ENCODE measurements at places on chromosomes 6 and 20. TPM values are rescaled to one million over a fixed set of nuclear protein-coding genes. Genes with fewer than 3 reads are reported as not detected.
A peak's percentile ranks its signal among the peaks of the same experiment; 100 is the strongest.

GRCh38 chr6:49839957-49840356, 26.4 kb downstream of the CRISP1 start:
- no peak for DNase-seq

DNA sequence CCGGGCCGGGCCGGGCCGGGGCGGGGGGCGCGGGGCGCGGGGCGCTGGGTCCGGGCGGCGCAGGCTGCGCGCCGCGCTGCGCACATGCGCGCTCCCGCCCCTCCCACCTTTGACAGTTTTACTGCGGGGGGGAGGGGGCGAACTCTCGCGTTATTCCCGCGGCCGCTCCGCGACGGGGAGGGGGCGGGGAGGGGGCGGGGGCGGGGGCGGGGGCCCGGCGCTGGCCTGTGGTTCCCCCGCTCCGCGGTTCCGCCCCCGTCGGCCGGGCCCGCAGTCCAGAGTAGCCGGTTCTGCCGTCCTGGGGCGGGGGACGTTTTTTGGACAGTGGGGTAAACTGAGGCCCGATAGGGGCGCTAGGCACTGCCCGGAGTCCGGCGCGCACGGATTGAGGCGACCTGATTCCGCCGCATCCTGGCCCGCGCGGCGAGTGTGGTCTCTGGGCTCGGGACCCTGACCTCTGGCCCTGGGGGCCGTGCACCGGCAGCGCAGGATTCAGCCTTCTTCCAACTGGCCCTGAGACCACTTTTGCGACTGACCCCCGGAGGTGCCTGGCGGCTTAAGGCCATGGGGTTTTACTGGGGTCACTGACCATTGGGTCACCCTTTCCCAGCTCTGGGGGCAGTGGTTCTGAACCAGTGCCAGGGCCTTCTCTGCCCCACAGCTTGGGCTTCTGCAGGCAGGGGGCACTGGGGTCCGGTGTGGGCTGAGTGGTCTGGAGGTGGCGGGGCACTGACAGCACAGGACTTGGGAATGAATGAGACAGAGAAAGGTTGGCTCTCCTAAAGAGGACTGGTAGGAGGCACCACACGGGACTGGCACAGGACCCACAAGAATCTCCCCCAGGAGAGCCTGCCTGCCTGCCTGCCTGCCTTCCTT, at the start of gene ZNF512B:
Gene ZNF512B (minus strand): TSS at position 93 of the 876 bp plus-strand sequence. CDS start 1,980 bp downstream, outside the sequence.
- DNase-seq: no peak

DNA sequence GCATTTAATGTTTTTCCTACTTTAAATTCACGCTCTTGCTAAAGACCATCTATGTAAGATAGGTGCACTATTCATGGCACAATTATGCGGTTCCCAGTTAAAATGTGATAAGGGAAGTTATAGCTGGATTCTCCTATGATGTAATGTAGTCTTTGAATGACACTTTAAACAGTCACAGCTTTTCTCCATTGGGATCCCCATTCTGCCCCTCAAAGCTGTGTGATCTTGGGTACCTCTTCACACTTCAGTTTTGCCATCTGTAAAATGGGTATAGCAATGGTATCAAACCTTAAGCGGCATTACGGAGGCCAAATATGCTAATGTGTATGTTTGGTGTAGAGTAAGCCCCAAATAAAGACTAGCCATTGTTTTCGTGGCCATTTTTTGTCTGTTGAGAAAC, 64.7 kb upstream of the ZNF217 start:
- DNase-seq: no peak

DNA sequence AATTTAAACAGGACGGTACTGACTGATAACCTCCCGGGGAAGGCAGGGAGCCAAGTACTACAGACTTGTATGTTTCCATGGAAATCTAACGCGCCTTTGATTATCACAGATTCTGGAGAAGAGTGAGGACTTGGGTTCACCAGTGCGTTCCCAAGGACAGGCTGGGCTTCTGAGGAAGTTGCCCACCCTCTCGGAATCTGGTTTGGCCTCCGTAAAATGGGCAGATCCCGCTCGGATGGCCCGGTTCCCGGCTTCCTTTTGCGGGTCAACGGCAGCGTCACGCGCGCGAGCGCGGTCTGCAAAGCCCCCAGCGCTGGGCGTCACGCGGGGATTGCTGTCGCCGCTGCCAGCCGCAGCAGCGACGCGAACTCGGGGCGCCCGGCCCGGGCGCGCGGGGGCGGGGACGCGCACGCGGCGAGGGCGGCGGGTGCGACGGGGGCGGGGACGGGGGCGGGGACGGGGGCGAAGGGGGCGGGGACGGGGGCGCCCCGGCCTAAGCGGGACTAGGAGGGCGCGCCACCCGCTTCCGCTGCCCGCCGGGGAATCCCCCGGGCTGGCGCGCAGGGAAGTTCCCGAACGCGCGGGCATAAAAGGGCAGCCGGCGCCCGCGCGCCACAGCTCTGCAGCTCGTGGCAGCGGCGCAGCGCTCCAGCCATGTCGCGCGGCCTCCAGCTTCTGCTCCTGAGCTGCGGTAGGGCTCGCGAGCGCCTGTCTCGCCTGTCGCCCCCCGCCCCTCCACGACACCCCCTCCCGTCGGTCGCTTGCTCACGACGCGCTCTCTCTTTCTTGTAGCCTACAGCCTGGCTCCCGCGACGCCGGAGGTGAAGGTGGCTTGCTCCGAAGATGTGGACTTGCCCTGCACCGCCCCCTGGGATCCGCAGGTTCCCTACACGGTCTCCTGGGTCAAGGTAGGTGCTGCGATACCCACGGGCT, at the start of gene CD83:
Gene CD83 (plus strand): TSS at position 615 of the 933 bp plus-strand sequence. CDS start 40 bp downstream, at position 655.
- DNase-seq: peak; percentile 51

DNA sequence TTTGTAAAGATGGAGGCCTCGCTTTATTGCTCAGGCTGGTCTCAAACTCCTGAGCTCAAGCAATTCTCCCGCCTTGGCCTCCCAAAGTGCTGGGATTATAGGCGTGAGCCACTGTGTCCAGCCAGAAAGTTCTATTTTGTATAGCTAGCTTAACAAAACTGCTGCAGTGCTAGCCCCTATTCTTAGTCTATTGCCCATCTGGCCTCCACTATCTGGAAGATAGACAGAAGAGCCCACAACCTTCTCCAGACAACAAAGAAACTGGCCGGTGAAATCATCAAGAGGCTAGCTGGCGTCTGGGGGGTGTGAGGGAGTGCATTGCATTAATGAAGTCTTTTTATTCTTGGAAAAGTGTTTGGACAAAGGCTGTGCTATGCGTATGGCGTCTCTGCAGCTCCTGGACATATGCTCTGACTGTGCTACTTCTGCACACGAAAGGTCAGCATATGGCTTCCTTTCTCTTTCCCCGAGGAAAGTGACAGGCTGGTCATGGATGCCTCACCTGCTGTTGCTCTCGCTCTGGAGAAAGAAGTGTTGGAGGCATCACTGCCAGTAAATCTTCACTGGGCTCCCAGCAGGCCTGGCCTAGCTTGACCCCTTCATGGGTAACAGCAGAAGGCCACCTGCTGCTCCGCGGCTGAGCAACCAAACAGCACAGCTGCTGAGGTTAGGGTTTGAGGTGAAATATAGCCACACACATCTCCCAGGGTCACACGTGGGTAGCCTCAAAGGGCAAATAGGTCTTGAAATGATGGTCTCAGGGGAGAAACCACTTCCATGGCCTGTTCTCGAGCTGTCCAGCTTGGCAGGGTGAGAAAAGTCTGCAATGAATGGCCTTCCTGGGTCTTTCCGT, 95.1 kb upstream of the IYD start:
- no peak for DNase-seq

- no peak for DNase-seq
Measured at GRCh38 chr6:96611342-96611991, 48.5 kb downstream of the FHL5 start.

DNA sequence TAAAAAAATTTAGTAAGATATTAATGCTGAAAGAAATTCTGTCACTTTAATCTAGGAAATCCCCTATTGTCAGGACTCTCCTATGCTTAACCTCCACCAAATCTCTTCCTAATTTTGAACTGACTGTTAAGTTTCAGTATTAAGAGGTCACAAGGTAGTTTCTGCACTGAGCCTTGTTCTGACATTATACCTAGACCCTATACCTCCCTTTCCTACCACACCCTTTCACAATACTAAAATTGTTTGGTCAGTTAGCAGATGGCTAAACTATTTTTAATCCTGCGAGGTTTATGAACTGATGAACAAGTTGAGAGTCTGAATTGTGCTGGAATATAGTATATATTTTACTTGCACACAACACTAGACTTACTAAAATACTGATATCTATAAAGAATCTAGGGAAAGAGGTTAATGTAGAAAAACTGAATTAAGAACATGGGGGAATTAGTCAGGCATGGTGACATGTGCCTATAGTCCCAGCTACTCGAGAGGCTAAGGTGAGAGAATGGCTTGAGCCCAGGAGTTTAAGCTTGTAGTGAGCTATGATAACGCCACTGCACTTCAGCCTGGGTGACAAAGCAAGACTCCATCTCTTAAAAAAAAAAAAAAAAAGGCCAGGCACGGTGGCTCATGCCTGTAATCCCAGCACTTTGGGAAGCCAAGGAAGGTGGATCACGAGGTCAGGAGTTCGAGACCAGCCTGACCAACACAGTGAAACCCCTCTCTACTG, 51.5 kb downstream of the HBS1L start:
- DNase-seq: no peak

GRCh38 chr20:23820493-23820892, 6.0 kb downstream of the CST2 start:
- no peak for DNase-seq

- no peak for DNase-seq
Measured at GRCh38 chr6:169323221-169323620, 69.6 kb upstream of the THBS2 start.

GRCh38 chr6:38909015-38909730, 139.4 kb upstream of the GLP1R start:
- DNase-seq: peak; percentile 5

- peak; percentile 58 for DNase-seq
Measured at GRCh38 chr6:144144996-144145395, 5.3 kb upstream of the STX11 start.

GRCh38 chr6:49531774-49532569, 18.5 kb upstream of the C6orf141 start:
- DNase-seq: peak; percentile 84

DNA sequence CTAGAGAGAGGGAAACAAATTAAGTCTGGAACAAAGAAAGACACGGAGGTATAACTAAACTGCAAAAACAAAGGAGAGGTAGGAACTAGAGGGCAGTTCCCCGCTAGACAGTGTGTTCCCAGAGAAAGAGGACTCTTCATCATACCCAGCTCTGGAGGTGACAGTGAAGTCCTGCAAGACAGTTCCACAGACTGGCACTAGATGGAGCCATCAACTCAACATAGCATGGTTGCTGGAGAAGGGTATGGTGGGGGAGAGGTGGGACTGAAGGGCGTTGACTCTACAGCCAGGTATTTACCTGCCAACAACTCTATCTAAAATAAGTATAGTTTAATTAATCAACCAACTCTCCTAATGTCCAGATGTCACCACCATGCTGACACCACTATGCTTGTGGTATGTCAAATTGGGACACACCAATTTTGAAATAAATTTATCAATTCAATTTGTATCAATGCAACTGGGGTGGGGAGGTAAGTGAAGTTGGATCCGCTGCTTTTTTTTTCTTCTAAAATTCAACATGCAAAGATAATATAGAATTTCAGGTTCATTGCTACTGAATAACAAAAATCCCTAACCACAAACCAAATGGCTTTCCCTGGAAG, 9.7 kb downstream of the BACH2 start:
- DNase-seq: peak; percentile 27

DNA sequence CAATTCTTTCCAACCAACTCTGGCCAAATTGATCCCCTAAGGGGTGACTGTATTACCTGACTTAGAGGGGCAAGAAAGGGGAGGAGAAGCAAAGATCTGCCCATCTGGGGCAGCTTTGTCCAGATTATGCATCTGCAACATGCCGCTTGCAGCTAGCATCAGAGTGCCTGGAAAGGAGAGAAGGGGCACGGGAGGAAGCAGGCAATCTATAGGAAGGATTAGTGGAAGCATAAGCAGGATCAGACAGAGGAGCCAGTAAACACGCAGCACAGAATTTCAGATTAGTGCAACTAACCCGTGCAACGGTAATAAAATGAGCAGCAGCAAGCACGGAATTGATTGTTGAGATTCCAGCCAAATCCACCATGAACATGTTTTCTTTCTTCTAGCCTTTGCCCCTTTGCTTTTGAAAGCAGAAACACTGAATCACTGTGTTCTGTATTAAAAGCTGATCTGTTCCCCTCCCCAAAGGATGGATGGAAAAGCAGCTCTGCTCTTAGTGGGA, 643.6 kb upstream of the CHD6 start:
- no peak for DNase-seq

GRCh38 chr6:33333666-33334065, 16.1 kb upstream of the ZBTB22 start:
- DNase-seq: no peak

DNA sequence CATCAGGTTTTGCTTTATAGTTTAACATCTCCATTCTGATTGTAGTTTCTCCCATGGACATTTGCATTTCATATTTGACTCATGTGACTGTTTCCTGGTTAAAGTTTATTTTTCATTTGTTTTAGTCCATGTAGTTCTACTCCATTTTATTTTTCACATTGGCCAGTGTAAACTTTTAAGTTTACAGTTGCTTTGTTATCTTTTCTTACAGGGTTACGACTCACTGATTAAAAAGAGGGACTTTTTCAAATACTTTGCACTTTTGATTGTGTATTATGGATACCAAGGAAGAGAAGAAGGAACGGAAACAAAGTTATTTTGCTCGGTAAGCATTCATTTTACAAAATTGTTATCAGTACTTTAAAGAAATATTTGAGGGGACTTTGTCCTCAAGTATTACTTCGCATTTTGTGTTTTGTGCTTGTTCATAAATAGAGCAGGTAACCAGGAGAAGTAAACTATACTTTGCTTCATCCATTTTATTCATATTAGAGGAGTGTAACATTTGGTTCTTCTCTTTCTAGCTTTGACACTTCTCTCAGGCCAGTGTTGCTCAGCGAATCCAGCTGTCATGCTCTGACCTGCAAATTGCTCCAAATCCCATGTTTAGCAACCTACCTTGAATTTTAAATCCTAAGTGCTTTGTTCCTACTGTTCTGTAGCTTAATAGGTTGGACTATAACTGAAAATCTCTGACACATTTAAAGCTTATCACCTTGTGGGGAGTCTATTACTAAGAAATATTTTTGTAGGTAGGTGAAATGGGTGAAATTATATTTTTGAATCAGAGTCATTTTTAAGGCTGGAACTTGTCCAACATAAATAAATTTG, 24.5 kb downstream of the NCOA7 start:
- peak; percentile 59 for DNase-seq

Gene DDRGK1
- 52.2 TPM for total RNA-seq

Gene HAO1
- total RNA-seq: not detected

Gene SLC22A3
- total RNA-seq: not detected

Gene SOBP
- total RNA-seq: 6.1 TPM

Gene CD83
- total RNA-seq: 0.55 TPM

Gene ANGPT4
- total RNA-seq: not detected

Gene TULP4
- 53.5 TPM for total RNA-seq

Gene GHRH
- total RNA-seq: not detected

Gene LY6G6C
- total RNA-seq: 0.35 TPM

Gene CEP85L
- total RNA-seq: 12.0 TPM

Gene LY6G6F
- not detected for total RNA-seq

Gene RGS17
- 1.1 TPM for total RNA-seq

Gene VWA7
- total RNA-seq: 0.25 TPM

Gene FOXQ1
- not detected for total RNA-seq

Gene VGLL2
- not detected for total RNA-seq

Gene TRAPPC3L
- total RNA-seq: not detected

Gene ACTR5
- total RNA-seq: 9.7 TPM

Gene ENPP1
- 1.4 TPM for total RNA-seq
